ENCODE measurements at places on chromosomes 2 and 18. TPM values are rescaled to one million over a fixed set of nuclear protein-coding genes. Genes with fewer than 3 reads are reported as not detected.

- DNase-seq = no peak
These were observed 45.3 kb downstream of the ZNF521 start for GRCh38 chr18:25306671-25307070.

DNA sequence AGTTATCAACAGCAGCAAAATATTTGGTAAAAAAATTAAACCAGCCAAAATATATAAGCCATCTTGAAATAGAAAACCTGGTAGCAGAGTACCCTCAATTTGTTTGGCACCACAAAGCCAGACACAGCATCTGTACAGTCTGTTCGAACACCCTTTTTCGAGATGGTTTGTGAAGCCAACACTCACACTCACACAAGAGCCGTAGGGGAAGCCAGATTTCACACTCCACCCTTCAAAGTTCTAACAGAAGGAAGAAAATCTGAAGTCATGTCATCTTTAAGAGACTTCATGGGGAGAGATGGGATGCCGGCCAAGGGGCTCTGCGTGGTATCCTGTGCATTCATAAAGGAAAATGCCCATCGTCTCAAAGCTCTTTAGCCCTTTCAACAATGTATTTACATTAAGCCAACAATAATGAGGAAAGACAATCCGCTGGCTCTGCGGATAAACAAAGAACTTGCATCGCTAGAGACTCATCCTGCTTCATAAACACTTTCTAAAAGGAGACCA, 451.5 kb upstream of the CHST9 start:
- DNase-seq = no peak

- no peak for DNase-seq
These were observed 114.9 kb downstream of the ZNF532 start for GRCh38 chr18:58979615-58980014.

DNA sequence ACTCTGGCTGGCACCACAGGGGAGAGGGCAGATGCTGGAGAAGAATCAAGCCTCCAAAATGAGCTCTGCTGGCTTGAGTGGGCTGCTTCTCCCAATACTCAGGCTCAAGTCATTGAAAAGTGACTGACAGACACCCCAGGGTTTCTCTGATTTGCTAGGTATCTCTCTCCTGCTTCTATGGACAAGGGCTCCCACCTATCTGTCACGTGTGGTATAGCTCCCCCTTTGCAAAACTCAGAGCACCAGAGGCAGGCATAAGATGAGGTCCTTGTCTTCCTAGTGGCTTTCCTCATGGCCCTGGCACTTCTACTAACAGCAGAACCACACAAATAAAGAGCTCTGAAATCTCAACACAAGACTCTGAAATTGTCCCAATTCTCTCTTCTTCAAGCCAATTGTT, 105.2 kb downstream of the GALNT14 start:
- no peak for DNase-seq

DNA sequence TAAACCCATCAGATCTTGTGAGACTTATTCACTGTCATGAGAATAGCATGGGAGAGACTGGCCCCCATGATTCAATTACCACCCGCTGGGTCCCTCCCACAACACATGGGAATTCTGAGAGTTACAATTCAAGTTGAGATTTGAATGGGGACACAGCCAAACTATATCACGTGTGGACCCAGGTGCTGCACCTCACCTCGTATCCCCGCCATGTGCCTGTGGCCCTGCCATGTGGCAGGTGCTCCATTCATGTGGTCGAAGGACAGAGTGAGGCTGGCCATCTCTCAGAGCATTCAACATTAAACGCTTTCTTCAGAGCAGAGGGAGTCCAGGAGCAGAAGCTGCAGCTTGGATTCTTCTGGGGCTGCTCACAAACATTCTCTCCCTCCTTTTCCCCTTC, 32.3 kb downstream of the MROH2A start:
- DNase-seq = peak; percentile 5

Gene EN1
- not detected for total RNA-seq

Data from sciatic nerve (tissue), 2 donors.